ENCODE measurements at places on chromosomes 4 and X.

- no peak for DNase-seq
Measured at GRCh38 chr4:151658959-151659600, 101.7 kb downstream of the GATB start.

DNA sequence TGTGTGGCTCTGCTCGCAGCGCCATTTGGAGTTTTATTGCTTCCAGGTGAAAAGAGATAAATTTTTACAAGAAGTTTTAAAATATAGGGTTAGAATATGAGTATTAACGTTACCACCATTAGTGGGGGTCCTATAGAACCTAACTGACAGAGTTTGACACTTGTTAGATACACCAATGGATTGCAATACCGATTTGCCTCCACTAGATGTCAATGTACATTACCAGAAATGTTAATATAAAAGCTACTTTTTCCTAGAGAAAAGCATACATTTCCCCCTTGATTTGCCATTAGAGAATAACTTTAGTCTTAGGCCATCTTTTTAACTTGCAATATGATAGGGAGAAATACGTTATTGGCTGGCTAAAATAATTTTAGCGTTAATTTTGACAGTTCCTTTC, 108.4 kb downstream of the LINC00632 start:
- no peak for DNase-seq

GRCh38 chrX:20432048-20432447, 165.3 kb upstream of the RPS6KA3 start:
- DNase-seq = no peak

DNA sequence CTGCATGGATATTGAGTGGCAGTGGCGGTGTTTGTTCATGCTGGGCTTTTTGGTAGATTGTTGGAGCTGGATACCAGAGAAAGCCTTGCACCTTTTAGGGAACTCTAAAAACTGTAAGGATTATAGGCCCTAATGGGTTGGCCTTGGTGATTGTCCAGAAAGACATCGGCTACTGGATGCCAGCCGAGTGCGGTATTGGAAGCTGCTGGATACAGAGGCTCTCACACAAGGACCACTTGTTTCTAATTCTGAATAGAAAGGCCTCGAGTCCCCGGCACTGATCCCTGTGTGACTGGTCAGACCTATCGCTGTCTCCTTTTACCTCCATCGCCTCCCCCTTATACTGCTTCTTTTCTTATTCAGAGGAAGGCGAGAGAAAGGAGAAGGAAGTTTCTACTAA, 27.3 kb upstream of the SCOC start:
- peak; percentile 69 for DNase-seq

DNA sequence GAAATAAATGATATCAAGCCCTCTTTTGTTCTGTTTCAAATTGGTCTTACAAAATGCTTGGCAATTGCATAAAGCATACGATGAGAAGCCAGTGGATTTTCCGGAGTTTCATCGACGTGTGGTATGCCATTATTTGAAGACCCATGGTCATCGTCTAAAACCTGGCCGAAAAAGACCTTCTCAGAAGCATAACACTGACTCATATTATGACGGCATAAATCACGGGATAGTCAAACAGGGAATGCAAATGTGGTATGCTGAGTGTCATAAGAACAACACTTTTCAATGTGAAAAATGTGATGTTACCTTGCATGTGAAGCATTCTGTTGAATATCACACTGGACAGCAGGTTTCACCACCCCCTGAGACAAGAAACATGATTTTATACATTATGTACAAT, 695.2 kb downstream of the GRXCR1 start:
- DNase-seq = no peak

DNA sequence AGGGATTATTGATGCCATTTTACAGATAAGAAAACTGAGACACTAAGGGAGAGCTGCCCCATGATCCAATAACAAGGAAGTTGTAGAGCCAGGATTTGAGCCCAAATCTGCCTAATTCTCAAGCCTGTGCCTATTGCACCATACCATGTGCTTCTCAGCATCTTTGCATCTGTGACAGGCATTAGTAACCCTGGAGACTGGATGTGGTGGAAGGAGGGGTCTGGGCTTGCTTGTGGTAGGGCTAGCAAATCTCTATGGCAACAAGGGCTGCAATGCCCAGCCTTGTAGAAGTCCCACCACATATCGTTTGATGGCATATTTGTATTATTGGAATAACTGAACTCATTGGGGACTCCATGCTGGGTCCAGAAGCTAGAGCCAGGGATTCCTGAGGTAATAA, 58.1 kb downstream of the RTL5 start:
- DNase-seq = no peak

DNA sequence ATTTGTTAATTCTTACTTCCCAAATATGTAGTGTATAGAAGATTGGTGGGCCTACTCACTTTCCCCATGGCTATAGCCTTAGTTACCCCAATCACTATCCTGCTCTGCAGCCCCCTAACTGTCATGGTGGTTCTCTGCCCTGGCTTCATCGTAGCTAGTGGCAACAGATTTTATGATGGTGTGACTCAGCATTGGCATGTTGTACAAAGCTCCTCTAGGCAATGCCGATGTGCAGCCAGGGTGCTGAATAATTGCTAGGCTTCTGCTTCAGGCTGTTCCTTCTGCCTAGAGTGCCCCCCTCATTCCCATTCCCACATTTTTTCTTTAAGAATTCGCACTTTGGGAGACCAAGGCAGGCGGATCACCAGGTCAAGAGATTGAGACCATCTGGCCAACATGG, 35.2 kb downstream of the AFF2 start:
- DNase-seq = no peak

DNA sequence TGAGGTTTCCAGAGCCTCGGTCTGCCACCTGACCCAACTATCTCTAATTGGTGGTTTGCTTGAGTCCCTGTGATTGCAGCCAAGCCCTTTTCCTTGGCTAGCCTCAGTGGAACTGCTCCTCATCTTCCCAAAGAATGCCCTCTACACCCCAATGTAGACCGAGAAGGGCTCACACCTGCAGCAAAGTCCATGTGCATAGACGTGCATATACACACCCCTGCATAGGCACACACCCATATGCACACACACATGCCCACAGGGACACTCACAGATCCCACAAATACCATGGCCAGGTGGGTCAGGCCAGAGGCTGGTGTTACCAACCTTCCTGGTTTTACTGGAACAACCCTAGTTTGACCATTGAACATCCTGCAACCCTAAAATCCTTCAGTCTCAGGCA, 332 bp downstream of the AWAT2 start:
- DNase-seq = no peak

- DNase-seq = no peak
Measured at GRCh38 chr4:2510351-2511259, 25.8 kb upstream of the FAM193A start.

DNA sequence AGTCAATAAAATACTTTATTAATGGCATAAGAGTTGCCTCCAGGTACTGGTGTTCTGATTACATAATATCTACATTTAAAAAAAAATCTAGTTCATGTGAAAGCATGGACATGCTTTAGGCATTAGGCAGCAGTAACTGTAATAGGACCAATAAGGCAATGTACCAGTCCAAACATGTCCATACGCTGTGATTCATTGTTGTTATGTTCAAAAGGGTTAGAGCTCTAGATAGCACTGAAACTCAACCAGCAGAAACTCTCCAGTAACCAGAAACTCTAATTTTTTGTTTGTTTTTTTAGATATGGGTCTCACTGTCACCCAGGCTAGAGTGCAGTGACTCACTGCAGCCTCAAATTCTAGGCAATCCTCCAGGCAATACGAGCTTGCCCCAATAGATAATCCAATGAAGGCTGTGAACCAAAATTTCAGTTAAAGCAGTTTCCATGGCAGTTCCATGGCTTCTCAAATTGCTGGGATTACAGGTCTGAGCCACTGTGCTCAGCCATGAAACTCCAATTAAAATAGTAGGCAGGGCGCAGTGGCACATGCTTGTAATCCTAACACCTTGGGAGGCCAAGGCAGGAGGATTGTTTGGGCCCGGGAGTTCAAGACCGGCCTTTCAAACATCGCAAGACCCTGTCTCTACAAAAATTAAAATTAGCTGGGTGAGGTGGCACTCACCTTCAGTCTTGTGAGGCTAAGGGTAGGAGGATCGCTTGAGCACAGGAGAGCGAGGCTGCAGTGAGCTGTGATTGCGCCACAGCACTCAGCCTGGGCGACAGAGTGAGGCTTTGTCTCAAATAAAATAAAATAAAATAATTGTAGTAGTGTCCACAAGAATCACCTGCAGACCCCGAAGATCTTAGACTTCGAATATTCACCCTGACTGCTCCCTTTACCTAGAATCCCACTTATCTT, 36.3 kb downstream of the MGARP start:
- no peak for DNase-seq

GRCh38 chrX:48470110-48470832, at the start of gene SLC38A5:
TSS of gene SLC38A5 (minus strand) at chrX:48470260. CDS start at chrX:48467924, 2,336 bp downstream.
- no peak for DNase-seq

DNA sequence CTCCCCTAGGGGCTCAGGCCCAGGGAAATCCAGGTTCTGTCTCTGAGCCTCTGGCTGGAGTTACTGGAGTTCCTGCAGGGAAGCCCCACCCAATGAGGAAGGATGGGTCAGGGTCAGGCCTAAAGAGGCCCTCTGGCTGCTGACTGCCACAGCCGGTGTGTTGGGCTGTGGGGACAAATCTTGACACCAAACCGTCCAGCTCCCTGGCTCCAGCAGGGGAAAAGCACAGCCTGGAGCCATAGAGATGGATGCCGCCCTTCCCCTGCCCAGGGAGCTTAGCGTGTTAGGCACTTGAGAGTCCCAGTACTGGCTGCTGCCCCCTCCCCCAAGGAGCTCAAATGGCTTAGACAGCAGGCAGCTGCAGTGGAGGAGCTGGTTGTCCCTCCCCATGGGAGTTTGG, 321.3 kb upstream of the LCORL start:
- DNase-seq = no peak

GRCh38 chr4:169902658-169903345, 123.4 kb downstream of the MFAP3L start:
- DNase-seq = peak; percentile 44

DNA sequence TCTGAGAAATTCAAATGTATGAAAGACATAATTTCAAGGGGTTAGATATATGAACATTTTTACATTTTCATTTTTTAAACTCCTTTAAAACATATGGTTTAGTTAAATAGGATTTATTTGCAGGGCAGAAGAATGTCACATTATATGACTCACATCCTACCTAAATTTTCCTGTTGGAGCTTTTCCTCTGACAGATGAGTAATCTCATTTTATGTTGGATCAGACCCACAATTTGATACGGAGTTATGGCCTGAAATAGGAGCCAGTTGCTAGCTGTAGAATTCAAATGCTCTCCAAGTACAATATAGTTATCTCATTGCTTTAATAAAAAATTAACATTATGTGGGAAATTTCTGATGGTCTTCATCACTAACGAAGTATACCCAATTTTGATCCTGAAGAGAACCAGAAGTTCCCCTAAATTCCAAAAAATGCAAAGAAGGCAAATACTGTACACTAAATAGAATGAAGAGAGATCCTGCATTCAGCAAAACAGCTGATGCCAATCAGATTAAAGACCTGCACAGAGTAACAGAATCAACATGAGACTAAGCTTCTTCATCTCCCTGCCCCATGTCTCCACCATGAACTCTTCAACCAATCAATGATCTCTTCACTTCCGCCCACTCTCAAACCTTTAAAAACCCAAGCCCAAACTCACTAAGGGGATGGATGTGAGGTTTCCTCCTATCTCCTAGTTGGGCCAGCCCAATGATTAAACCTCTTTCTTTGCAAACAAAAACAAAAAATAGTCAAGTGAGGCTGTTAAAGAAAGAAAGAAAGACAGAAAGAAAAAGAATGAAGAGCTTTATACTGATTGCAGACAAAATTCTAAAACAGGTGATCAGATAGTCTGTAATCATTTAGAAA, 10.9 kb upstream of the EXOSC9 start:
- no peak for DNase-seq

DNA sequence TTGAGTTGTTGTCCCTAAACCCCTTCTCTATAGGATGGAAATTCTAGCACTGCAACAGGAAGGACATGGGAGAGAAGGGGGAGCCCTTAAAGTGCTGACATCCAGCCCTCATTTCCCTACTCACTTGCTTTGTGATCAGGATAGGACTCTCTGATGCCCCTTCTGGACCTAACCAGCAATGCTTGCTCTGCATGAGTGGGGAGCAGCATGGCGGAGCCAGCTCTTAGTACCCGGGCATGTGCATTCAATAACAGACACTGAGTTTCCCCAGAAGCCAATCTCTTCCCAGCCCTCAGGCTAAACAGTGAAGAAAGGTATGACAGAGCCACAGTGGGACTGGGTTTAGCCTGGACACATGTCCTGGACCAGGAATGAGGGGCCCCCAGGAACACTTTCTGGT, 14.0 kb downstream of the SOD3 start:
- DNase-seq = no peak

DNA sequence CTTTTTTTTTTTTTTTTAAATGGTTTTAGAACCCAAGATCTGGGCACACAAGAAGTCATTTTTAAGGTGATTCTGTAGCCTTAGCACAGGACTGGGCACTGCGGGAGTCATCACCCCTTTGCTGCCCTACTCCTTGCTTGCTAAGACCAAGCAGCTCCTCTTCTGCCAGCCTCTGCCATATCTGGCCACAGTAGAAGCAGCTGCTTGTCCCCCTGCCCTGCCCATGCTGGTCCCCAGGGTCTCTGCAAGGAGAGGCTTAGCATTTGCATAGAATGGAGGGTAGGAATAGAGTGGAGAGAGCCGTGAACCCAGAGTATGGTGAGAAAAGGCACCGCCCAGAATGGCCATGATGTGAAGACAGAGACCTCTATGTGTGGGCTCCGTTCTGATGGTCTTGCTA, 109.3 kb downstream of the ADRA2C start:
- no peak for DNase-seq

GRCh38 chr4:159017323-159018026, 85.4 kb upstream of the RAPGEF2 start:
- DNase-seq = no peak

GRCh38 chr4:7094916-7095315, 27.1 kb upstream of the GRPEL1 start:
- no peak for DNase-seq

DNA sequence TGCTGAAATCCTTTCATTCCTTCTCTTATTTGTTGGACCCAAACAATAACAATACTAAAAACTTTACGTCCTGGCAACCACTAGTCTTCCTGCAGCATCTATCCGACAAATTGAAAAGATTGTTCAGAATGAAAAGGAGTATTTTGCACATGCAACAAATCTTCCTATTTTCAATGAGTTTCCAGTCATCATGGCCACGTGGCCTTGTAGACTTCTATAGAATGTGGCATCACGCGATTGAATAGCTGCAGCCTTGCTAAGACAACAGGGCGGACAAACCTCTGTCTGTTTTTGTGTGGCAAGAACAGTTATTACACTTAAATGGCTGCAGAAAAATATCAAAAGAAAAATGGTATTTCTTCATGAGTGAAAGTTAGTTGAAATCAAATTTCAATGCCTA, 297.9 kb upstream of the LCORL start:
- DNase-seq = no peak

- no peak for DNase-seq
Measured at GRCh38 chr4:84677995-84678394, 95.1 kb downstream of the CDS1 start.

GRCh38 chr4:17511051-17511450, 839 bp downstream of the QDPR start:
- peak; percentile 62 for DNase-seq
